ENCODE measurements at places on chromosomes 12 and 14.

- DNase-seq: no peak
Measured at GRCh38 chr12:56998981-56999380, 7.4 kb downstream of the ZBTB39 start.

GRCh38 chr14:90625445-90625844 is 190.8 kb downstream of the TTC7B start:
- no peak for DNase-seq

GRCh38 chr12:52682938-52683574 is 2.8 kb upstream of the KRT1 start:
- no peak for DNase-seq

GRCh38 chr14:101968186-101968585 is 3.8 kb downstream of the DYNC1H1 start:
- no peak for DNase-seq

GRCh38 chr12:89080793-89081465 is 271.4 kb downstream of the DUSP6 start:
- DNase-seq: no peak

GRCh38 chr12:117033382-117034221 is 65.6 kb downstream of the TESC start:
- peak; percentile 24 for DNase-seq

DNA sequence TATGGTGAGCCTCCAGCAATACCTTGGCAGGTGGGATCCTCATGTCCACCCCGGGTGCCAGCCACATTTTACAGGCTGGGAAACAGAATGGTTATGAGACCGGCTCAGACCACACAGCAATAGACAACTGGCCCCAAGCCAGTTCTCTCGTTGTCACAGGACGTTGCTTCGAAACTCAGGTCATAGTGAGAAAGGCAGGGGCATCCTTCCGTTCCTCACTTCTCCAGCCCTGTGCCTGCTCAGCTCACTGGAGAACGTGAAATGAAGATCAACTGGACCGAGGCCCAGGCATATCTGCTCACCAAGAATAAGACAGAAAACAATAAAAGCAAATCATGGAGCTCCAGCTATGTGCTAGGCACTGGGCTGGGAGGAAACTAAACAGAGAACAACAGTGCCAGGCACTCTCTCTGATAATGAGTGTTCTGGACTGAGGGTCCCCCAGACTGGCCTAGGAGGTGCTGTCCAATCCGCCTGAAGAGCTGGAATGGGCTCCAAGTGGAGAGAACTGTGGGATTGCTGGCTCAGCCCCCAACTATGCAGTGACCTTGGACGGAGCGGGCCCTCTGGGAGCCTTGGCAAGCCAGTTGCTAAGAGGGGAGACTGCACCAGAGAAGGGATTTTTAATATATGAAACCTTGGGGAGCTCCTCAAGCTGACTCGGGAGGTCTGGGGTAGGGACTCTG is 18.8 kb upstream of the FAIM2 start:
- no peak for DNase-seq

DNA sequence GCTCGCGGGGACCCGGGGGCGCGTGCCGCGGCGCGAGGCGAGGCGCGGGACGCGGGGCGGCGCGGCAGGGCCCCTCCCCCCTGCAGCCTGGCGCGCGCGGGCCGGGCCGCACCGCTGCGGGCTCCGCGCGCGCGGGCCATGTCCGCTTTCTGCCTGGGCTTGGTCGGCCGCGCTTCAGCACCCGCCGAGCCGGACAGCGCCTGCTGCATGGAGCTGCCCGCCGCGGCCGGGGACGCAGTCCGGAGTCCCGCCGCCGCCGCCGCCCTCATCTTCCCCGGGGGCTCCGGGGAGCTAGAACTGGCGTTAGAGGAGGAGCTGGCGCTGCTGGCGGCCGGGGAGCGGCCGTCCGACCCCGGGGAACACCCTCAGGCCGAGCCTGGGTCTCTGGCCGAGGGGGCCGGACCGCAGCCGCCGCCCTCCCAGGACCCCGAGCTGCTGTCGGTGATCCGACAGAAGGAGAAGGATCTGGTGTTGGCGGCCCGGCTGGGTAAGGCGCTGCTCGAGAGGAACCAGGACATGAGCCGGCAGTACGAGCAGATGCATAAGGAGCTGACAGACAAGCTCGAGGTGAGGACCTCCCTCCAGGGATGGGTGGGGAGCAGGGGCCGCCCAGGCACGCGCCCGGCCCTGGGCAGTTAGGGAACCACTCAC is 820 bp downstream of the BICDL1 start:
- DNase-seq: no peak

DNA sequence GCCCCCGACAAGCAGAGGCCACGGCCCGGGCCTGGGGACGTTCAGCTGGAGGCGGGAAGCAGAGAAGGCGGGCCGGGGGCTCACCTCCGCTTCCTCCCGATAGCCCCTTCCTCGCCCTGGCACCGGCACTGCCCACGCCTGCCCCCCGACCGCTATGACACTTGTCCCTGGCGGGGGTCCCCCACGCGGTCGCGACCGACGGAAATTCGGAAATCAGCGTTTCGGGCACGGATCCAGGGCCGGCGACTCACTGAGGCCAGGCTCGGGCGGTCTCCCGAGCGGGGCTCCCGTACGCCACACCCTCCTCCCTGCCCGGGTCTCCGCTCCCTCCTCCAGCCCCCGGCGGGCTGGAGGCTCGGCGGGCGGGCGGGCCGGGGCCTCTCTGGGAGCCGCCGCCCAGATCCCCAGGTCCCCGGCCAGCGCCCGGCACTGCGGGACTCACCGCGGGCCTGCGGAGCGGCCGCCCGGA is 581 bp downstream of the PITPNM2 start:
- DNase-seq: no peak

DNA sequence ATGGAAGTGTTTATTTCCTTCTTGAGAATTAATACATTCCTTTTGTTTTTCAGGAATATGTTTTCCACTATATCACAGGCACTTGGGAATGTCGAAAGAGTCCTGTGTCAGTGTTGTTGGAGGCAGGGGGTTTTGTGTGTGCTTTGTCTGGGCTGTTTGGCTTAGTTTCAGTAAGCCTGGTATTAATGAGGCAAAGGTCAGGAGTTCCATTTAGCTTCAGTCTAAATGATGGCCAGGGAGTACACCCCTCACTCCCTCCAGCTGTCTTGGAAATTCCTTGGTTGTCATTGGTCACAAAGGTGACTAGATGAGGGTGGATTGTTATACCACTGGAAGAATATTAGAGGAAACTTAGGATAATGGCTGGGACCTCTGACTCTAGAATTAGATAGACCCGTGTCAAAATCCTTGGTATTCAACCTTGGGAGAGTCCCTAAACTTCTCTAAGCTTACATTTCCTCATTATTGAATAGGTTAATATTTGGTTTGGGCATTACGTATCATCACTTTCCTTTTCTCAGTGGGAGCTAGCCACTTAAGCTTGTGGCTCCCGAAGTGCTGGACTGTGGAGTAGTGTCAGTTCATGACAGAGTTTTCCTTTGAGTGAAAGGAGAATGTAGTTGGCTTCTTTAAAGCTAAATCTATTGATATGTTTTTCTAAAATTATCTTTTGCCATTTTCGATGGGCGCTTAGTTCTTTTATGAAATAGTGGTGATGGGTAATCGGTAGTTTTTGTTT is 5.2 kb downstream of the FRS2 start:
- DNase-seq: no peak

GRCh38 chr12:124927201-124928094 is 13.0 kb upstream of the UBC start:
- DNase-seq: no peak

DNA sequence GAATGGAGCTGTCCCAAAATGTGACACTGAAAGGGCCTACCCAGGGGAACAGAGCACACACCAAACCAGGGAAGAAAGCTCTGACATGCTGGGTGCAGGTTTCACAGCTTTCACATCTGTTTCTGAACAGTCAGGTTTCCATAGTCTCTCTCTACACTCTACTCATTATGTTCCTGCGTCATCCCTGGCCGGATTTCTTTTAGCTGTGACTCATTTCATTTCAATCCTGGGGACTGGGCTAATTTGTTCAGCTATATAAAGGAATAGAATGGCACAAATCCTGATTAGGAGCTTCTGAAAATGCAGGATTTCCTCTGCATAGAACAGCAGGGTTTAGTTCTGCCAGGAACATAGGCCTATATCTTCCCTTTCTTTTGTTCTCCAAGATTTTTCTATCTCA is 649.8 kb downstream of the RPS29 start:
- no peak for DNase-seq

- peak; percentile 42 for DNase-seq
Measured at GRCh38 chr12:125185740-125186470, 120.7 kb downstream of the AACS start.

- no peak for DNase-seq
Measured at GRCh38 chr12:44053549-44054127, 217.8 kb downstream of the TMEM117 start.

DNA sequence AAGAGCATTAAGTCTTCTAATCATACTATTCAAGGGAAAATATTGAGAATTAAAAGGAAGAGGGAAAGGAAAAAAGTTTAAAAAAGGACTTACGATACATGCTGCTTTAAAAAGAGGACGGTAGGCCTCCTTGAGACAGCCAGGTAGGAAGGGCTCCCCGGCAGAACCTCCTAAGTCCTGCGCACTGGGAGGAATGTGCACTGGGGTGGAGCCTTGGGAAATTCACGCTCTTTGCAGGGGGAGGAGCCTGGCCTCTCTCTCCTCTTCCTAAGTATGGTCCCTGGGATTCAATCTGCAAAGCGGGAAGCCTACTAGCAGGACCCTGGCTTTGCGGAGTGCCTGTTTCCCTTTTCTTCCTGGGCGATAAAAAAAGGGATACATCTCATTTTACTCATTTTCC is 553.0 kb downstream of the RPS29 start:
- no peak for DNase-seq

DNA sequence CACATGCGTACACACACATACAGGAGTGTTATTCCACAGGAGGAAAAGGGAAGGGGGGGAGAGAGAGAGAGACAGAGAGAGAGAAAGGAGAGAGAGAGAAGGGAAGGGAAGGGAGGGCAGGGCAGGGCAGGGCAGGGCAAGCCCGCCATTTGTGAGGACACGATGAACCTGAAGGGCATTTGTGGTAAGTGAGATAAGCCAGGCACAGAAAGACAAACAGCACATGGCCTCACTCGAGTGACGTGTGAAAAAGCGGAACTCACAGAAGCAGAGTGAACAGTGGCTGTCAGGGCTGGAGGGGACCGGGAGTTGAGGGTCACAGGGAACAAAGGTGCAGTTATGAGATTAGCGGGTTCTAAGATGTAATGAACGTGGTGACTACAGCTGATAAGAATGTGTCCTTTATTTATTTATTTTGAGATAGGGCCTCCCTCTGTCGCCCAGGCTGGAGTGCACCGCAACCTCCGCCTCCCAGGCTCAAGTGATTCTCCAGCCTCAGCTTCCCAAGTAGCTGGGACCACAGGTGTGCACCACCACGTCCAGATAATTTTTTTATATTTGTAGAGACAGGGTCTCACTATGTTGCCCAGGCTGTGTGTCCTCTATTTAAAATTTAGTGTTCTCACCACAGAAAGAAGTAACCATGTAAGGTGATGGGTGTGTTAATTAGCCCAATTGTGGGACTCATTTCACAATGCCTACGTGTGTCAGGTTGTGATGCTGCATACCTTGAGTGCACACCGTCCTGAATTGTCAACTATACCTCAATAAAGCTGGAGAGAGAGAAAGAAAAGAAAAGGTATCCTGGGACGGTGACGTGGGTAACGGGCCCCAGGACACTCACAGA is 18.7 kb upstream of the FBRSL1 start:
- no peak for DNase-seq

GRCh38 chr14:24353559-24354481 is 14.0 kb upstream of the RIPK3 start:
- DNase-seq: no peak

DNA sequence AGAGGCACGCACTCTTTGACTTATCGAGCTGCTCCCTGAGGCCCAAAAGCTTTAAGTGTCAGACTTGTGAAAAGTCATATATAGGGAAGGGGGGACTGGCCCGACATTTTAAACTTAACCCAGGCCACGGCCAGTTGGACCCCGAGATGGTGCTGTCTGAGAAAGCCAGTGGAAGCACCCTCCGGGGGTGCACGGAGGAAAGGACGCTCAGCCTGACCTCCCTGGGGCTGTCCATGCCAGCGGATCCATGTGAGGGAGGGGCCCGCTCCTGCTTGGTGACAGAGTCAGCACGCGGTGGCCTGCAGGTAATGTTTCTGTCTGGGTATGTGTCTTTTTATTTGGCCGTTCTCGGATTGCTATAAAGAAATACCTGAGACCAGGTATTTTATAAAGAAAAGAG is 7.0 kb downstream of the ZNF839 start:
- no peak for DNase-seq

GRCh38 chr12:57712701-57713100 is 18.8 kb downstream of the OS9 start:
- no peak for DNase-seq

- no peak for DNase-seq
Measured at GRCh38 chr12:119178544-119179334, at the start of gene HSPB8. Gene HSPB8, plus strand, starts transcription at chr12:119178931. Its CDS starts 382 bp downstream, at chr12:119179313.

DNA sequence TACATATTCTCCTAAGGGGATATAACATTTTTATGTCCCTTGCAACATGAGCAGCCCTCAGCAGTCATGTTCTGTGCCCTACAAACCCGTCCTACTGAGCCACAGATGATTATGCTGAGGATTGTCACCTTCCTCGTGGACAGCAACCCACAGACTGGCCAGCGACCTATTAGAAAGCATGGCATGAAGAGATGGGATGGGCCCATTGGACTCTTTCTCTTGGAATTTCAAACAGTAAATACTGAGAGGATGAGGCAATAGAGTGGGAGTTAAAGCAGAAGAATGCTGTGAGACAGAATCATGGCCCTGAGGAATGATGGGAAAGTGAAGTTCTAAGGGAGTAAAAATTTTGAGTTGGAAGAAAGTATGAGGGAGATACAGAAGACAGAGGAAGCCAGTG is 149.9 kb upstream of the BTG1 start:
- DNase-seq: no peak

GRCh38 chr12:57611108-57611826 is at the start of gene ARHGEF25:
Gene ARHGEF25, plus strand, starts transcription at chr12:57611435. Its CDS starts 460 bp downstream, at chr12:57611895.
- peak; percentile 56 for DNase-seq

GRCh38 chr12:9372202-9372601 is 164.0 kb upstream of the PZP start:
- DNase-seq: no peak

DNA sequence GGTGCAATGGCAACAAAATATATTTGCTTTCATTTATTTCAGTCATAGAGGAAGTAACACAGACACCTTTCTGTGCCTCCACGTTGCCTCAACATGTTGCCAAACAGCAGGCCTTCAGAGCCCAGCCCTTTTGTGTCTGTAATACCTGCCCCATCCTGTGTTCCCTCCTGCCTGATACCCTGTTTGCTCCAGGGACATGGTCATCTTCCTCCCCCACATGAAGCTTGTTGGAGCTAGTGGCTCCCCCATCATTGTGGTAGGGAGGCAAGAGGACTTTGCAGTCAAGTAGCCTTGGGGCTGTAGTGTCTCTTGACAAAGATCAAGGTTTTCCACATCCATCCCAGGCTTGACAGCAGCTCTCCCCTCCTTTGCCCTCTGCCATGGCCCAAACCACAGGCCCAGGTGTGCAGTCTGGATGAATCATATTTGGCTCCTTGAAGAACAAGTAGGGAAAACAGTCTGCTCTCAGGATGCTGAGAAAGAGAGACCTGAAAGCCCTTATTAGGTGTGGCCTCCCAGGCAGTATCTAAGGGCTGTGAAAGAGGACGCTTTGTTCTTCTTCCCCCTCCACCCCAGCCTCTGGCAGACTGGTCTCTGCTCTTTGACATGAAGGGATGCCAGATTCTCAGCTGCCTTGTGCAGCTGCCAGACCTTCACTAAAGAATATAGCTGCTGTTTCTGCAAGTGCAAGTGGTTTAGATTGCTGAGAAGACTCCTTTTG is 329.0 kb downstream of the C12orf75 start:
- DNase-seq: no peak

Data from NCI-H345 (cell line).